ENCODE measurements at places on chromosomes 11 and 22. TPM values are rescaled to one million over a fixed set of nuclear protein-coding genes. Genes with fewer than 3 reads are reported as not detected.

ACR gene
- 4.5 TPM for total RNA-seq

CDC45 gene
- 0.58 TPM for total RNA-seq

FGF3 gene
- total RNA-seq: not detected

OTOG gene
- total RNA-seq: not detected

GRM5 gene
- total RNA-seq: 0.06 TPM

ENTHD1 gene
- not detected for total RNA-seq

DERL3 gene
- total RNA-seq: 3.8 TPM

OR10D3 gene
- not detected for total RNA-seq

FREY1 gene
- 0.75 TPM for total RNA-seq

SCUBE1 gene
- total RNA-seq: 36.0 TPM

MAP6 gene
- 5.8 TPM for total RNA-seq

ARHGAP8 gene
- total RNA-seq: 18.1 TPM

- no peak overlapping the region for H3K4me3 ChIP-seq
- H3K27me3 ChIP-seq: no peaks in the 10 kb centered on the region
- no peak overlapping the region for H3K27ac ChIP-seq
- no peaks in the 10 kb centered on the region for H3K36me3 ChIP-seq
Measured at GRCh38 chr11:109795234-109795633, 298.0 kb upstream of the ZC3H12C start.

DNA sequence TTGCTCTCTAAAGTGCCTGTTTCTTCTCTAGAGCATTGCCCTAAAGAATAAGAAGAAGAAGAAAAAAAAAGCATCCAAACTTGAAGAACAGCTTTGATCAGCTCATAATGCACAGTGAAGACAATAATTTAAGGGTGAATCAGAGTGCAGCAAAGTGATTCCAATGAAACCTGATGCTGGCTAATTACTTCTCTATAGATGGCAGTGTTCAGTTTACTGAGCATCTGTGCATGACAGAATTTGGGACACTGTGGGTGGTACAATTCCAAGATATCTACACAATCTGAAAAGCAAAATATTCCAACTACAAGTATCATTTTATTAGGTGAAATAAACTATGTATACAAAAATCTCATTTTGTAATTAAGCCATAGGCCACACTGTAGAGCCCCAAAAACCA lies 450.5 kb upstream of the CCDC90B start:
- no peaks in the 10 kb centered on the region for H3K36me3 ChIP-seq
- H3K27ac ChIP-seq: no peak overlapping the region
- H3K27me3 ChIP-seq: no peaks in the 10 kb centered on the region
- no peaks in the 10 kb centered on the region for H3K4me1 ChIP-seq
- H3K4me3 ChIP-seq: no peak overlapping the region

GRCh38 chr11:127919206-127920000 lies 668.0 kb downstream of the ETS1 start:
- no peak overlapping the region for H3K4me3 ChIP-seq
- no peaks in the 10 kb centered on the region for H3K36me3 ChIP-seq
- H3K27ac ChIP-seq: no peak overlapping the region
- no peaks in the 10 kb centered on the region for H3K4me1 ChIP-seq
- H3K27me3 ChIP-seq: no peaks in the 10 kb centered on the region
- no peak for DNase-seq

DNA sequence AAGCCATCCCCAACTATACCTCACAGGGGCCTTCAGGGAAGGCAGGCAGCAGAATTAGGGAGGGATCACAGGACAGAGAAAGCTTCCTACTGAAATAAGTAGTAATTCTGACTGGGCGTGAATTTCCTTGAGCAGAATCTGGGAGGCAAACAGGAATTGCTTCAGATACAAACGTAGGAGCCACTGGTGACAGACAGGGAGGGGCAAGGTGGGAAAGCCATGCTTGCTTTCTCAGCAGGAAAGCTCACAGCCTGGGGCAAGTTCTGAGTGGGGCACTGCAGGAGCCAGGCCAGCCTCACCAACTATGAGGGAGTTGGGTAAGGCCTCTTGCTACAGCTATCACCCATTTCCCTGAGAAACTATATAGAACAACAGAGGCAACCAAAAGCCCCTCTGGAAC lies 43.6 kb downstream of the ARHGAP32 start:
- no peaks in the 10 kb centered on the region for H3K4me1 ChIP-seq
- no peaks in the 10 kb centered on the region for H3K27me3 ChIP-seq
- no peak for DNase-seq
- H3K36me3 ChIP-seq: no peaks in the 10 kb centered on the region
- H3K4me3 ChIP-seq: no peak overlapping the region

- no peak for DNase-seq
- peak overlapping the region; percentile 51 for H3K4me3 ChIP-seq
Measured at GRCh38 chr11:101582989-101583250, 887 bp downstream of the TRPC6 start.

DNA sequence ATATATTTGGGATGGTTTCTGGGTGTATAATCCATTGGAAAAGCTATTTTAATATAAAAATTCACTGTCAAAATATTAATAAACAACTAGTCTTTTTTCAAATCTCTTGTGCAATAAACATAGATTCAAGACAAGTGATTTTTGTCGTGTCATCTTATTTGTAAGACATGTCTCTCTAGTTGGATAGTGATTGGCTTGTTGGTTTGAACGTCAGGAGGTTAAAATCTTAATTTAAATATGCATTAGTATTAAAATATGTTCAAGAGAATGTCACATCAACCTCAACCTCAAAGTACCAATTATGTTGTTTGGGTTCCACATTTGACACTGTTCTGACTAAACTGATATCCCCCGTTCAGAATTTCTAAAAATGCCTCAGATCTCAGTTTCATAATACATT lies 287.6 kb downstream of the CASP12 start:
- no peak for DNase-seq
- no peak overlapping the region for H3K27ac ChIP-seq
- no peaks in the 10 kb centered on the region for H3K27me3 ChIP-seq
- H3K4me1 ChIP-seq: peaks cover 11% of the 10 kb centered on the region

DNA sequence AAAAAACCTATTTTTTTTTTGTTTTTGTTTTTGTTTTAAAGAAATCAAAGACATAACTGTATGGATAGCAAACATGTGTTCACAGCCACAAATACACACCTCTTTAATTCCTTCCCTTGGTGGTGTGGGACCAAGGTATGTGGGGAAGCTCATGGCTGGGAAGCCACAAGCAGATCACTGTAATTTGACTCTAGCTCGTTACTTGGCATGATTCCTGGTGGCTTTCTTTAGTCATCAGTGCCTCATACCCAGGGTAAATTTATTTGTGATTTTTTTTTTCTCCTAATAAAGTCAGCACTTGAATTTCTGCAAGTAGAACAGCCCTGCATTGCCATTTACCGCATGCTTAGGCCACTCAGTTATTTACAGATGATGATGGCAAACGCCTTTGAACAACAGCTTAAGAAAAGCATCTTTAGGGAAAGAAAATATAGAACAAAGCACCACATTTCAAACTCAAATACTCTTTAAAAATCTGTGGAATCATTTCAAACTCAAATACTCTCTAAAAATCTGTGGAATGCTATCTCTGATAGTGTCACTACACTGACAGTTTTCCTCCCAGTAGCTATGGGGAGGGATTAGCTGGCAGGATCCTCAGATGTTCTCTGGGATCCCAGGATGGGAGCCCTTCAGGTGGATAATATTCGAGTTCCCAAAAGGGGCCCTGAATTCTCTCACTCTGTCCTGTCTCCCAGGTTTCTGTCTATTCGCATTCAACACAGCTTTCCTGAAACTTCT lies 687.2 kb downstream of the OPCML start:
- H3K27ac ChIP-seq: no peak overlapping the region
- DNase-seq: no peak
- H3K36me3 ChIP-seq: no peaks in the 10 kb centered on the region

DNA sequence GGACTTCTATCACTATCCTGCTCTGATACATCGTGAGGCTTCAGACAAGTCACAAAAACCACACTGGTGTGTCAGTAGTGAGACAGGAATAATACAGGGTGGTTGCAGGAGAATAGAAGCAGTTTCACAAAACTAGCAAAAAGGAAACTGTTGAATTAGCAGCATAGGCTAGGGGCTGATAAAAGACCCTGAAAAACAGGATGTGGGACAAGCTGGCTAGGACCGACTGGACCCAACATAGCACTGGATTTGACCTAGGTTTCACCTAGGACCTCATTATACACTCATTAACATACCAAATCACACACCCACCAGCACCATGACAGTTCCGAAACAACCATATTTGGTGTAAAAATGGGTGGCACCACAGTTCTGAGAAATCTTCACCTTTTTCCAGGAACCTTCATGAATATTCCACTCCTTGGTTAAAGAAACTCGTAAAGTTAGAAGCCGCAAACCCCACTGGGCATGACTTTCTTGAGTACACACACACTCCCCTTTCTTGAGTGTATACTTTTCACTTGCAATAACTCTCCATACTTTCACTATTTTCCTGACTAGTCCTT lies 76.2 kb downstream of the SLC1A2 start:
- H3K36me3 ChIP-seq: no peaks in the 10 kb centered on the region
- H3K27me3 ChIP-seq: no peaks in the 10 kb centered on the region
- H3K4me3 ChIP-seq: no peak overlapping the region
- H3K27ac ChIP-seq: peak overlapping the region; percentile 30

DNA sequence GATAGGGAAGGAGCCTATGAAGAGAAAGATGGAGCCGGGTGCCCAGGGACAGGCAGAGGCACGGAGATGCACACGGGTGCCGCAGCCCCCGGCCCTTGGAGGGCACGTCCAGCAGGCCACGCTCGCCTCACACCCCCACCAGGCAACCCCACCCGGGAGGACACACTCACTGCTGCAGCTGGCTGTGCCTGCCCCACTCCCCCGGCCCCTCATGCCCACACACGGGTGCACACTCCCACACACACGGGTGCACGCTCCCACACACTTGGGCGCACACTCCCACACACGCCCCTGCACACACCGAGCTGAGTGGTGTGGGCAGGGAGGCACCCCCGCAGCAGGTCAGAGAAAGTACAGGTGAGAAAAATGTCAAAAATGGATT lies 1.1 kb downstream of the MOB2 start:
- H3K4me1 ChIP-seq: peaks cover 48% of the 10 kb centered on the region
- no peaks in the 10 kb centered on the region for H3K36me3 ChIP-seq
- H3K27me3 ChIP-seq: no peaks in the 10 kb centered on the region
- H3K4me3 ChIP-seq: peak overlapping the region; percentile 29
- H3K27ac ChIP-seq: peak overlapping the region; percentile 11

DNA sequence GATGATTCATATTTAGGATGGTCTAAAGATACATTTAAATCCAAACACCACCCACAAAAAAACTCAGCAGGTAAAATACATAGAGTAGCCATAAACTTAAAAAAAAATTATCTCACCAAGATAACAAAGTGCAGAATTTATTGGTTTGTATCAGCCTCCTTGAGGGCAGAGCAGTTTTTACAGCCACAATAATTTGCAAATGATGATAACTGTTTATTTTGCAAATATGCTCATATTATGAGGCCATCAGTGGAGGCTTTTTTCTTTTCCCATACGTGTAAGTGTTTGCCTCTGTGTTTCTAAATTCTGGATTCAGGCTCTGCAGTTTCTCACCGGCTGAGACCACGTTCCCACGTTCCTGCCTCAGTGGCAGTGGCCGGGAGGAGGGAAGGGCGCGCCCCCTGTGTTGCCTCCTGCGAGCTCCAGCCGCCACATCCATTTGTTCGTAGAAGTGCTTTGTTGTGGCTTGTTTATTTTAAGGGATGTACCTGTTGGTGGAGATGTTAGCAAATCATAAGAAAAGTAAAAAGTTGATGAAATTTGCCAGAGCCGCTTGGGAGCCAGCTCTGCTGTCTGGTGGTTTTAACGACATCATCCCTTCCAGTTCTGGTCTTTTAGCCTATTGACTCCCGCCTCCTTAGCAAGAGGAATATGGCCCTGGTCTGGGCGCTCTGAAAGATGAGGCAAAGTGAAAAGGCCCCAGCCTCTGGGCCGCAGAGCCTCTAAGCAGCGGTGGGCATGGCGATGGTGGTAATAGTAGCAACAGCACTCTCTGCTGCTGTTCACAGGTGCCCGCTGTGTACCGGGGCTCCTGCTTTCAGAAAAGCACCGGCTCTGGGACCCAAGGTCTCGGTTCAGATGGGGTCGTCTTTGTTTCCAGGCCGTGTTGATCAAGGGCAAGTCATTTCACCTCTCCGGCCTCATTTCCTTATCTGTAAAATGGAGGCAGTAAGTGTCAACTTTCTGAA lies 66.7 kb upstream of the PPARA start:
- H3K4me3 ChIP-seq: peak overlapping the region; percentile 89
- peaks cover 39% of the 10 kb centered on the region for H3K36me3 ChIP-seq
- peak; percentile 48 for DNase-seq
- no peaks in the 10 kb centered on the region for H3K27me3 ChIP-seq
- peaks cover 71% of the 10 kb centered on the region for H3K4me1 ChIP-seq

- DNase-seq: no peak
- H3K27ac ChIP-seq: no peak overlapping the region
- no peaks in the 10 kb centered on the region for H3K27me3 ChIP-seq
- H3K4me3 ChIP-seq: no peak overlapping the region
- no peaks in the 10 kb centered on the region for H3K36me3 ChIP-seq
Measured at GRCh38 chr11:79052544-79052943, 388.3 kb downstream of the TENM4 start.

GRCh38 chr22:17257121-17258001 lies 38.1 kb upstream of the ADA2 start:
- no peak for DNase-seq
- no peaks in the 10 kb centered on the region for H3K4me1 ChIP-seq
- H3K27me3 ChIP-seq: no peaks in the 10 kb centered on the region
- peak overlapping the region; percentile 15 for H3K4me3 ChIP-seq

- no peak overlapping the region for H3K27ac ChIP-seq
- no peaks in the 10 kb centered on the region for H3K4me1 ChIP-seq
- DNase-seq: no peak
- H3K36me3 ChIP-seq: no peaks in the 10 kb centered on the region
Measured at GRCh38 chr22:39765046-39765445, 128.5 kb downstream of the ENTHD1 start.

DNA sequence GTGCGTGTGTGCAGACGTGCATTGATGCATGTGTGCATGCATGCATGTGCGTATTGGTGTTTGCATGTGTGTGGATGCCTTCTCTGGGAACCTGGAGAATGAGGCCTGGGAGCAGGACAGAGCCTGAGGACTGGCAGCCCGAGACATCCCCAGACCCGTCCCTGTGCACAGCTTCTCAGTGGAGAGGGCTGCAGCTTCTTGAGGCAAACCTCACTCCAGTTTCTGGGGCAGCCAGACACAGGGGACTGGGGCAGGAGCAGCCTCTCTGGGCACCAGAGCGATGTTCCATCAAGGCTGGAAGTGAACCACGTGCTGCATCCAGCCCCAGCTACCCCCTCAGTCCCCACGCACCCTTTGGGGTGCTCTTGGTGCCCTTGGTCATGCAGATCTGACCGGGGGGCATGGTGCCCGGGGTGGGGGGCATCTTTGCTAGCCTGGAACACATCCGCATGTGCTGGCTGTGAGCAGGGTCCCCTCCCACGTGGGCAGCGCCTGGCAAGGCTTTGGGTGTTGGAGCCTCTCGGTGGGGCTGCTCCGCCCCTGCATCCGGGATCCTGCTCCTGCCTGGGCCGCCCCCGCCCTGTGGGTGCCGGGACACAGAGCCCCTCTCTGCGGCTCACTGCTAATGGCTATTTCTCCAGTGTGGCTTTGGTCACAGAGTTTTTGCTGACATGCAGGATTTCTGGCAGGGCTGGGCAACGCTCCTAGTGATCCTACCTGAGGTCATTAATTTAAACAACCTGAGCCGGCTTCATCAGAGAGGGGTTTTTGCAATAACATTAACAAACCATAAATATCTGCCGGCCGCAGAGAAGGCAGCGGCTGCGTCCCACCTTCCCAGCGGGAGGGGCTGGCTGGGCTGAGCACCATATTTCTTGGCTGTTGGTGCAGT lies 434.7 kb downstream of the TBC1D22A start:
- no peak overlapping the region for H3K27ac ChIP-seq
- H3K27me3 ChIP-seq: no peaks in the 10 kb centered on the region
- H3K4me1 ChIP-seq: no peaks in the 10 kb centered on the region
- peak; percentile 52 for DNase-seq
- no peaks in the 10 kb centered on the region for H3K36me3 ChIP-seq
